Lower leg skin (tissue), 4 donors: ENCODE measurements at places on chromosomes 7 and 10.
A peak's percentile ranks its signal among the peaks of the same experiment; 100 is the strongest.

DNA sequence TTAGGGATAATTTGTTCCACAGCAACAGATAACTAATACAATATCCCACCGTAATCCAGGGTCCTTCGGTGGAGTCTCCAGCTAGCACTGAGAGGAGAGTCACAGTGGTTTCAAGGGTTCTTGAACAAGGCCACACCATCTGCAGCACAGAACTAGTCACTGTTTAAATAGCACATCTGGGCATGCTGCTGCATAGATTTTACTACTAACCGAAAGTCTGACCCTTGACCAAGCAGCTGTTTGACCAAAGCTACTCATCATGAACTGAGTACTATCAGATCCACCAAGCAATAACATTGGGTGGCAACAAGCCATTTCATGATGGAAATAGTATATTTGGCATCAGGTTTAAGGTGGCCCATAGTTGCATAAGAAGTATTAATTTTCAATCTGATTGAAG is 53.2 kb downstream of the ANKMY2 start:
- DNase-seq: no peak

DNA sequence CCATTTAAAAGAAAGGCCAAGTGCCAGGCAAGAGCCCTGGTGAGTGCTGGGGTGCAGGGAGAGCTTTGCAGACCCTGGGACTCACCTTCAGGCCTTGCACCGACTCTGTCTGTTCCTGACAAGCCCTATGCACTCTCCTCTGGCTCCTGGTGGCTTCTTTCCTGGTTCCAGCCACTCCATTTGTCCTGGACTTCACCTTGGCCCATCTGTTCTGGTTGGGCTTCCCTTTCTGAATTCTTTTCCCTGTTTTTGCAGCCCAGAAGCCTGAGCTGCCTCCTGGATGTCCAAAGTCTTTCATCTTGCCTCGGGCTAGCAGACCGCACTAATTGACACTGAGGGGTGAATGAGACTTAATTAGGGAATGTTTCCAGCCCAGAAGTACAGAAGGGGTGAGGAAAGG is 60.5 kb downstream of the PYROXD2 start:
- no peak for DNase-seq

DNA sequence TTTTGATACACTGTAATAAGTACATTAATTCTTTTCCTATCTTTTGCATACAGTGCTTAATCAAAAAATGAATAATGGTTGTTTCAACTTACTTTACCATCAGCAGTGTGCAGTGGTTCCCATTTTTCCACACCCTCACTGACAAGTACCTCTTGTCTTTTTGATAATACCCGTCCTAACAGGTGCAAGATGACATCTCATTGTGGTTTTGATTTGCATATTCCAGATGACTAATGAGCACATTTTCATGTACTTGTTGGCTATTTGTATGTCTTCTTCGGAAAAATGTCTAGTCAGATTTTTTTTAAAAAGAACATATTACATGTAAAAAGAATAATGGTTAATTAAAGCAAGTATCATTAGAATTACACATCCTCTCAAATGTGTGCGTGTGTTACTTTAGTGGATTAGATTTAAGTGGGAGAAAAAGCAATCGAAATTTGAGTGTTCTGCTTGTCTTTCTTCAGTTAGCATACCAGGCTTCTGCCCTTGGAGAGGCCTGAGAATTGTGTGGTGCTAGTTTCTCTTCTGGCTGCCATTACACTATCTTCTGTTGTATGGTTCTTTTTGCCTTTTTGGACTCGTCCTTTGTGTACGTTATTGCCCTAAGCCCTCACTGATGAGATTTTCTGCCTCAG is 291.2 kb downstream of the AUTS2 start:
- no peak for DNase-seq

- no peak for DNase-seq
These were observed 123.8 kb downstream of the PTEN start for GRCh38 chr10:87987206-87987605.

- DNase-seq: no peak
These were observed 7.3 kb downstream of the SEPHS1 start for GRCh38 chr10:13340626-13341376.

- DNase-seq: no peak
These were observed 370.2 kb downstream of the NRG3 start for GRCh38 chr10:82245157-82245556.

- no peak for DNase-seq
These were observed 107.6 kb upstream of the FAM3C start for GRCh38 chr7:121503730-121504129.

DNA sequence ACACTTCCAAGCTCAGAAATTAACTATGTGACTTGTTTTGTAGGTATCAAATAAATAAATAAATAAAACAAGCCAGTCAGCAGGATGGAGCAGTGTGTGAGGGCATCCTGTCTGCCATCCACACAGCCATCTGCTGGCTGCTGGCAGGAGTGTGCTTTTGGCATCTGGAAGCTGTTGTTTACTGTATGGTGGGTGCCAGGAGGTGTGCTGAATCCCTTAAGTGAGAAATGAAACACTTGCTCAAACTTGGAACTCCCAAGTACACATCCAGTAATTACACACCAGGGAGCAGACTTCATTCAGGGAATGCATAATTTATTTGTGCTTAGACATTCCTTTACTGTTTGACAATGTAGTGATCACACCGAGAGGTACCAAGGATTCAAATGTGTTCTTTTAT is 16.9 kb upstream of the TAX1BP1 start:
- DNase-seq: no peak

GRCh38 chr7:79822620-79823240 is 311.9 kb upstream of the GNAI1 start:
- DNase-seq: no peak

GRCh38 chr7:11217848-11218565 is 244.3 kb downstream of the PHF14 start:
- DNase-seq: no peak

GRCh38 chr7:44403775-44404174 is 78.4 kb upstream of the CAMK2B start:
- DNase-seq: no peak

- DNase-seq: no peak
These were observed 261.1 kb downstream of the GATA3 start for GRCh38 chr10:8315619-8316021.

- no peak for DNase-seq
These were observed 45.7 kb downstream of the ESYT2 start for GRCh38 chr7:158783595-158783994.

DNA sequence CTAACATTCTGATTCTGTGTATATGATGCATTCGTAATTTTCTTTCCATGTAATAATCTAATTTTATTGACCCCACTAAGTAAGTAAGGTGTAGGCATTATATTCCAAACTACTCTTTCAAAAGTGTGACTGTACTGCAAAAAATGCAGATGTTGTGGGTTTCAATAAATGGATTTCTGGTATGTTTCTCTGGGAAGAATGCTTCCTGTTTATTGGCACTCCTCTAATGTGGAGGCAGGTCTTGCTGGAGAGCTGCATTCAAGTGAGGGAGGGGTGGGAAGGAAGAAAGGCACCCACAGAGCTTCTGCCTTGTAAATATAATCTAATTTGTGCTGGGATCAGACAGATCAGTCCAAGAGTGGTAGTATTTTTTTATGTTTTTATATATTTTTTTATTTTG is 23.9 kb downstream of the ST7 start:
- DNase-seq: no peak

DNA sequence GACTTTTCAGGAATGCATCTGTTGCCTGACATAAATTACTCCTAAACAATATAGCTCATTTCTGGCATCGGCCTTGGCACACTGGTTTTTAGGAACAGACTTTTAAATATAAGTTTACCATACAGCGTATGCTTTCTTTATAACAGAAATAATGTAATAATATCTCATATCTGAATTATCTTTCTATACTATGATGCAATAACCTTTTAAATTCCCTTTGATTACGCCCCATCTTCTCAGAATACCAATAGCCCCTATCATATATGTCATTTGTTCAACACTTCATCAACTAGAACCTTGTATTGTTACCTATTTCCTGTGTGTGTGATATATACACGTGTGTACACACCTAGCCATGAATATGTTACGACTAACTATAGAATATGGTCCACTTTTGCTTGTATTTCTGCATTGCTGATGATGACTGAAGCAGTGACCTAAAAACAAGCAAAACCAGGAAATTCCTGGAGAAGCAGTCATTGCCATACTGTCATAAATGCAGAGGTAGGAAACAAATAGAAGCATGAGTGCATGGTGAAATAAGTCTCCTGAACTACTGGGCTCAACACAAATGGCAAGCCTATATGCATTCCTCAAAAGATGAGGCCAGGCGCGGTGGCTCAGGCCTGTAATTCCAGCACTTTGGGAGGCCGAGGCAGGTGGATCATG is 618.4 kb upstream of the NRP1 start:
- DNase-seq: no peak

- no peak for DNase-seq
These were observed 19.3 kb downstream of the PPP1R3C start for GRCh38 chr10:91613411-91614187.

GRCh38 chr7:115047958-115048720 is 126.2 kb downstream of the MDFIC start:
- DNase-seq: no peak

- no peak for DNase-seq
These were observed 5.8 kb upstream of the AGMO start for GRCh38 chr7:15567652-15568051.

GRCh38 chr7:100933734-100934133 is 15.6 kb upstream of the MUC3A start:
- no peak for DNase-seq

DNA sequence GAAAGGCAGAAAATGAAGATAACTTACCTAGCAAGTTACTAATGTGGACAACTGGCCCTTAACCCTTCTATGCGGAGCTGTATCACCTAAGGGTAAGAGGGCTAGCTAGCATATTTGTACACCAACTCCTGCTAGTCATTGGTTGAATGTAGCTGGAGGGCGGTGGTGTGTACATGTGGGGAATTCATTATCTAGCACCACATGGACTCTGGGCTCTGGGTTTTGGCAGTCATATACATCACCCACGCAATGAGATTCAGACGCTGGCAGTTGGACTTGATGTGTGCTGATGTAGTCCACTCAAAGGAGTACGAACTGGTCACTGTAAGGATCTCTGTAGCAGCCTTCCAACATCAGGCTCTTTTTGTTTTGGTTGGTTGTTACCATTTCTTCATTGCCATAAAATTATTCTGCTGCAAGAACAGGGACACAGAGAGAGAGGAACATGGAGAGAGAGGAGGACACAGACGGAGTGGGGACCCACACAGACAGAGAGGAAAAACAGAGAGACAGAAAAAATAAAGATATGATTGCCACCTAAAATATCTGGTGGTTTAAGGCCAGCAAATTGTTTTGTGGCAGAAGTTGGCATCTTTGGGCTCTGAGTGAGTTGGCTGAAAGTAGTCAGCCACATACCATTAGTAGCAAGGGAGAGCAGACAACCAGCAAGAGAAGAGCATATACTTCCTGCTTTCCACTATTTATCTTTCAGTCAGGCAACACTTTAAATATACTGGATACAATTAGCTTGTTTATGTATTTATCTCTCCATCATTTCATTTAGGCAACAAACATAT is 76.7 kb upstream of the MTPN start:
- no peak for DNase-seq

DNA sequence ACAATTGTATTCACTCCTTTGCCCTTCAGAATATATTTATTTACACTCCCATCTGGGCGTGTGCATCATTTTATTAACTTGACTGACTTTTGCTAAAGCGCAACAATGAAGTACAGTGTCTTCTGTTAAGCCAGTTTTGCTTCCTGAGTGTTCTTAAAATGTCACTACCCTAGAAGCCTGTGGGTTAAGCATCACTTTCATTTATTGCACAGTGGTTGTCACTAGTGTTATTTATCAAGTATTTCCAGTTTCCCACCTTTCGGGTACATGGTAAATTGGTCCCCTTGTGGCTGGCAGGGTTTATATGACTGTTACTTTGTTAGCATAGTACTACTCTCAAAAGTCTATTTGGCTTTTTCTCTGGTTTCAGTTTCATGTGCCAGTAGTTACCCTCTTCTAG is 3.3 kb downstream of the HILPDA start:
- no peak for DNase-seq

DNA sequence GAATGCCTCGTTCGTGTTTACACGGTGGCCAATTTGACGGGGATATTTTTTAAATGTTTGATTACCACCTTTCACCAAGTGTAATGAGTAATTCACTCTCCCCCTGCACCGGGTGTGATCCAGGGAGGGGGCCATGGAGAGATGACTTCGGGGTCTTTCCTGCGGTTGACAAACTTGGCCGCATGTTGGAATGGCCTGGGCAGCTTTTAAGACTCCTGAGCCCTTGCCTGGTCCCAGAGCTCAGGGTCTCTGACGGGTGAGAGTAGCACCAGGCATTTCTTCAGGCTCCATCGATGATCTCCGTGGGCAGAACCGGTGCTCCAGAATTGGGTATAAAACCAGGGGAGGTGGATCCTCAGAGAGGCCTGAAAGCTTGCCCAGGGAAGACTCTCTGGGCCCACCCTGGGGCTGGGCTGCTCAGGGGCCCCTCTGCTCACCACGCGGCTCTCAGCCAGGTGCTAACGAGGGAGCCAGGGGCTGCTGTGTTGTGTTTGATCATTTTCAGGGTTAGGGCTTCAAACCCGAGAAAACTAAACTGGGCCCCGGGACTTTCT is 882 bp downstream of the ZNF282 start:
- no peak for DNase-seq

- DNase-seq: peak; percentile 78
These were observed 203.7 kb downstream of the GRID1 start for GRCh38 chr10:86162696-86163400.

GRCh38 chr10:58322072-58322834 is 12.6 kb upstream of the UBE2D1 start:
- no peak for DNase-seq

- no peak for DNase-seq
These were observed 21.5 kb downstream of the POLL start for GRCh38 chr10:101566333-101567164.

GRCh38 chr7:39540320-39540719 is 25.9 kb upstream of the YAE1 start:
- no peak for DNase-seq

- DNase-seq: no peak
These were observed 319.3 kb upstream of the GHITM start for GRCh38 chr10:83820033-83820432.

DNA sequence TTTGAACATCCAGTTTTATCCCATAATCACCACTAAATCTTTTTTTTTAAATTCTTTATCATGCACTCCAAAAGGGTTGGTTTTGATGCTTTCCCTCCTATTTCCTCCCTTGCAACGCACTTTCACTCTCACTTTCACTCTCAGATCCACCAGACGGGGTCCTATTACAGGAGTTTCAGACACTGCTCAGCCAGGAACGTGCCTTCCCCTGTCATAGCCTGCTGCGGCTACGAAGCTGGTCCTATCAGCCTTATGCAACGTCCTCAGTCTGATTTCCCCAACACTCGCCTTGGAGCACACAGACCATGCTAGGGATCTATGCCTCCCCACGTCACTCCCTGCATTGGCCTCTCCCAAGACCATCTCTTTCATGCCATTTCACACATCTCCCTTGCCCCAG is 23.4 kb downstream of the ZPBP start:
- no peak for DNase-seq
